ENCODE measurements at places on chromosomes 7 and 10.

GRCh38 chr7:33040803-33041516 is 21.6 kb downstream of the NT5C3A start:
- peak; percentile 51 for DNase-seq

DNA sequence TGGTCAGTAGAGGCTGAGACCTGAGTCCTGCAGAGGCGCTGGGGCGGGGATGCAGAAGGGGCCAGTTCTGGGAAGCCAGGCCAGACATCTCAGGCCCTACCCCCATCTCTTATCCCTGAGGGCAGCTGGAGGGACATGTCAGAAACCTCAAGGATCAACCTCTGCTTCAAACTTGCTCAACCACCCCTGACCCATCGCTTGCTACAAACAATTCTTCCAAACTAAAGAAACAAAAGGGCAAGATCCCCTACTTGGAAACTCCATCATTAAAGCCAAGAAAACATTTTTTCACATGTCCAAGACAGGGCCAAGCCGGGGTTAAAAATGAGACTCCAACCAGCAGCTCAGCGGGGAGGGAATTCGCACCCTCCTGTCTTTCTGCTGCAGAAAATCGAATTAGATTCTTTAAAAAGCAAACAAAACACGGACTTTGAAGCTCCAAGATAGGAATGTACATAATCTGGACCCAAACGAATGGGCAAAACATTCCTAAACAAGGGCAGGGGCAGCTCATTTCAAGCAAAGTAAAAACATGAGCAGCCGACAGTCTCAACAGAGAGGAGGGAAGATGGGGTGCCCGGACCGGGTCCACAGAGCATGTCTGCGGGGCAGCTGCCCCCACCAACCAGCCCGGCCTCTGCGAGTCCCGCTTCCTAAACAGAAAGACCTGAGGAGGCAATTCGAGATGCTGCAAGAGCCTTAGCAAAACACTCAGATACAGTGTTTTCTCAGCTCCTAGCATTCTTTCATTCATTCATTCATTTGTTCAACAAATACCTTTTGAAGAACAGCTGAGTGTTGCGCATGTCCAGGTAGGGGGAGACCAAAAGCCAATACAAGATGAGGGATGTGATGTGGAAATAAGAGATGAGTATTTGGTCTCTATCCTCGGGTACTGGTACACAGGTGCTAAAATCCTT is 44.8 kb downstream of the CHST15 start:
- DNase-seq: no peak

DNA sequence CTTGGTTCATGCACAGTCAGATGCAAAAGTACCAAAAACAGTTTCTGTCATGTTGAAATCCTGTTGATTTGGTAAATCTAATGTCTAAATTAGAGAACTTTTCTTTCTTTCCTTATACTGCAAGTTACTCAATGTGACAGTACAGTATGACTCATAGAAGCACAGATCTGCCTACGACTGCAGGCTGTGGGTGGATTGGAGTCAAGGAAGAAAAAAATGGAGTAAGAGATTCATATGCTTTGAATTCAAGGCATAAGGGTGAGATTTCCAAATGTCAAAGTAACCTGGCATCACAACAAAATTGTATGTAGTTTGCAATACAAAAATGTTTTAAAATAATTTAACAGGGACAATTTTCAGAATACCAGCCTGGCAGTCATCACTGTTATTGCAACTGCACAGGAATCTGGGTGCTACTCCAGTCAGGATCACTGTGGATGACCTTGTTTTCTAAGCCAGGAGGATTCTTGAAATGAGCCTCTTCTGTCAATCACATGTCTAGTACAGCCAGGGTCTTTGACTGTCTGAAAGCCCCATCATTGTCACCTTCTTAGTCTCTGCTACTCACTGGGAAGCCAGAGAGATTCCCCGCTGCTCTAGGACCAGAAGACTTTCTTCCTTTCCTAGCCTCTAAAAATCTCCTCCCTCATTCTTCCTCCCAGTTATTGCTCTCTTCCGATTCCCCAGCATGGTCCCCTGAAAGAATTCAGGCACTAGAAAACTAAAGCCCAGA is 83.6 kb downstream of the CD36 start:
- DNase-seq: no peak

- no peak for DNase-seq
Measured at GRCh38 chr10:132912713-132913558, 29.4 kb downstream of the CFAP46 start.

DNA sequence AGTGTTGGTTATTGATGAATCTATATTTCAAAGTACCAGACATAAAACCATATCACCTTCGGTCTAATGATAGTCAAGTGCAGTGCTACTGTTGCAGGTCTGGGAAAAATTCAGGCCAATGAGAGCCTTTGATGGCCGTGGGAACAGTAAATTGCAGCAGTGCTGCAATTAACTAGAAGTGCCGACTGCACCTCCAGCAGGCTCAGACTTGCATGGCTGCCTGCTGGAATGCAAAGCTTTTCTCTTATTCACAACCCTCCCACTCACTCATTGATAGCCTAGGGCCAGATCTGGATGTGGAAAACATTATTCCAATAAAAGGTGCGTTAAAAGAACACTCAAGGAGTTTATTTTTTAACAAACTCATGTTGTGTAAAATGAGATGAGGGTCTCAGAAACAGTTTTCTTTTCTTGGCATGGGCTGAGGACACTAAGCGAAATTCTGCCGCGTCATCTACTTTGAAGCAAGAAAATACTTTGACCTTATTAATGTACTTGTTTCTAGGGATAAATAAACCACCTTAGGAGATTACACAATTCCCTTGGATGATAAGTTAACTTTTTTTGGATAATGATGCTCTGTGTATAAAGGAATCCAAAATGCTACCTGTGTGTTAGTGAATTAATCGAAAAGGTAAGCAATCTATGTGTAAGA is 17.1 kb downstream of the PLXDC2 start:
- no peak for DNase-seq

DNA sequence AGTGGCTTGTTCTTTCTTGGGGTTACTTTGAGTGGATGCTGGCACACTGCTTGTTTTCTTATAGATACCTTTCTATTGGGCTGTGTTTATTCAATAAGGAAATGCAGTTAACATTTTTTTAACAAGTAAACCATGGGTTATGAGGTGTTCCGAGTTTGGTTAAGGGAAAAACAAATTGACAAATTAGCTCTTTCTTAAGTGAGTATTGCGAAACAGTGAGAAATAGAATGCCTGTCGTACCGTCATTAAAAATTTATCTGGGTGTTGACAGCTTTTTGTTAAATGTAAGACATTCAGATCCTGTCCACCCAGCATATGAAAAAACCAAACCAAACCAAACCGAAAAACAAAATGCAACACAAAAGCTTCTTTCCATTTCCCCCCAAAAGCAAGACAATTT is 6.2 kb downstream of the CUX1 start:
- DNase-seq: no peak

GRCh38 chr7:4050126-4050660 is 631.9 kb upstream of the FOXK1 start:
- no peak for DNase-seq

DNA sequence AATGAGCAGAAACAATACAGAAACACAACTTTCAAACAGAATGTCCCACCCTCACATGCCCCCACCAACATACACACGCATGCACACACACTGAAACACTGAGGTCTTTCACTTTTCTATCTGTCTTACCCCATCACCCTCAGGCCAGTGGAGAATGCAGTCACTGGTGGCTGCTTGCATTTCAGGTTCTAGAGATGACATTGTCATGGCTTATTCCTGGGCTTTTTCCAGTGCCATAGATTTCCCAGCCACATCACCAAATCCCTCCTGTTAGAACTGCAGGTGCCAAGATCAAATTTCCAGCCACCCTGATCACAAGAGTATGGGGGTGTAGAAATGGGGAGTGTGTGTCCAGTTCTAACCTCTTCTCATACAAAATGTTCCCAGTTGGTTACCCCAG is 68.4 kb downstream of the CACNA2D1 start:
- DNase-seq: no peak

- DNase-seq: no peak
Measured at GRCh38 chr7:82441669-82442478, 1.7 kb downstream of the CACNA2D1 start.

All from CD8-positive, alpha-beta T cell (primary cell).